ENCODE measurements at places on chromosomes 6 and 20.

- H3K27ac ChIP-seq, result no peak overlapping the region
- H3K4me3 ChIP-seq, result no peak overlapping the region
Measured at GRCh38 chr6:134589512-134589911, 271.6 kb upstream of the SGK1 start.

DNA sequence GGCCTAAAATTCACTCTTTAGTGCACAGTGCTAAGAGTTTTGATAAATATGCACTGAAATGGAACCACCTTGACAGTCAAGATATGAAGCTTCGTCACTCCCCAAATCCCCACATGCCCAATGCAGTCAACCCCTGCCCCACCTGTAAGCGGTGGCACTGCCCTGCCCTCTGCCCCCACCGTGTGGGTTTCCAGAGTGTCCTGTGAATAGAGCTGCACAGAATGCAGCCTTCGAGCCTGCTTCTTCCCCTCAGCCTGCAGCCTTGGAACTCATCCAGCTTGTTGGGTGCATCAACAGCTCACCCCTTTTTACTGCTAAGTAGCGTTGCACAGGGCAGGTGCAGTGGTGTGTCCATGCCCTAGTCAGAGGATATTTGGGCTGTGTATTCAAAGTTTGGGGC lies 216.3 kb downstream of the SYNDIG1 start:
- H3K4me1 ChIP-seq, result no peaks in the 10 kb centered on the region
- no peak overlapping the region for H3K4me3 ChIP-seq
- DNase-seq, result no peak
- no peaks in the 10 kb centered on the region for H3K36me3 ChIP-seq
- H3K27ac ChIP-seq, result no peak overlapping the region

DNA sequence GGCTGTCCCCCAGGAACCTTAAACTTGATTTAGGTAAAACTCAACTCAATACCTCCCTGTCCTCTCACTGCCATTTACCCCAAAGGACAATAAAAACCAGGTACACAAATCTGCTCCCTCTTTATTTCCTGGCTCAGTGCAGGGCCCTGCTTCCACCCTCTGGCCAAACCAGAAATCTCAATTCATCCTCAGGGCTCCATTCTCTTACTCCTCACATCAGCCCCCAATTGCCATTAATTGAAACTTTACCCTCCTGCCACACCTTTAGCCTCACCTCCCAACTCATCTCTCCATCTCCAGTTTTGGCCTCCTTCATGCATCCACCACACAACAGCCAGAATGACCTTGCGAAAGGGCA lies 10.5 kb downstream of the ZBTB2 start:
- H3K4me1 ChIP-seq, result peaks cover 23% of the 10 kb centered on the region
- peak overlapping the region; percentile 50 for H3K27ac ChIP-seq
- H3K4me3 ChIP-seq, result no peak overlapping the region
- no peak for DNase-seq

DNA sequence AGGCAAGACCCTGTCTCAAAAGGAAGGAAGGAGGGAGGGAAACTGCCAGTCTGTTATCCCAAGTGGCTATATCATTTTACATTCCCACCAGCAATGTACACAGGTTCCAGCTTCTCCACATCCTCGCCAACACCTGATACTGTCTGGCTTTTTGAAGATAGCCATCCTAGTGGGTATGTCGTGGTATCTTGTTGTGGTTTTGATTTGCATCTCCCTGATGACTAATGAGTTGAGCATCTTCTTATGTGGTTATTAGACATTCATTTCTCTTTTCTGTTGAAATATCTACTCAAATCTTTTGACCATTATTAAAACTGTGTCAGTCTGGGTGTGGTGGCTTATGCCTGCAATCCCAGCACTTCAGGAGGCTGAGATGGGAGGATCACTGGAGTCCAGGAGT lies 47.9 kb upstream of the ARID1B start:
- H3K27ac ChIP-seq, result no peak overlapping the region
- no peaks in the 10 kb centered on the region for H3K4me1 ChIP-seq
- H3K27me3 ChIP-seq, result no peaks in the 10 kb centered on the region
- no peaks in the 10 kb centered on the region for H3K36me3 ChIP-seq

- H3K4me1 ChIP-seq, result no peaks in the 10 kb centered on the region
- DNase-seq, result no peak
- H3K4me3 ChIP-seq, result no peak overlapping the region
- H3K36me3 ChIP-seq, result no peaks in the 10 kb centered on the region
- H3K27me3 ChIP-seq, result no peaks in the 10 kb centered on the region
- no peak overlapping the region for H3K27ac ChIP-seq
Measured at GRCh38 chr20:50874111-50874757, 57.0 kb downstream of the ADNP start.

Data from esophagus squamous epithelium (tissue), 5 donors.